ENCODE measurements at places on chromosomes 7 and 10. TPM values are rescaled to one million over a fixed set of nuclear protein-coding genes. Genes with fewer than 3 reads are reported as not detected.

TMEM270 gene
- not detected for total RNA-seq

DLX6 gene
- total RNA-seq = not detected

HMX3 gene
- 0.13 TPM for total RNA-seq

CHAT gene
- total RNA-seq = not detected

CPED1 gene
- total RNA-seq = 0.26 TPM

FFAR4 gene
- not detected for total RNA-seq

TMEM176A gene
- total RNA-seq = not detected

INTS15 gene
- total RNA-seq = 7.0 TPM

NXPH1 gene
- total RNA-seq = not detected

ARID5B gene
- total RNA-seq = 13.7 TPM

DRGX gene
- not detected for total RNA-seq

EPHA1 gene
- total RNA-seq = 51.5 TPM

GRK5 gene
- 1.5 TPM for total RNA-seq

CCDC172 gene
- total RNA-seq = not detected

MINDY4 gene
- 1.1 TPM for total RNA-seq

SNCG gene
- total RNA-seq = 25.5 TPM

PCLO gene
- 3.8 TPM for total RNA-seq

NEUROD6 gene
- not detected for total RNA-seq

ZNF138 gene
- total RNA-seq = 3.4 TPM

LOXL4 gene
- 0.13 TPM for total RNA-seq

VWDE gene
- total RNA-seq = 3.6 TPM

SFXN4 gene
- 21.6 TPM for total RNA-seq

LMBR1 gene
- total RNA-seq = 79.6 TPM

CYP2C19 gene
- 0.26 TPM for total RNA-seq

TYW1B gene
- 3.2 TPM for total RNA-seq

FAM24A gene
- total RNA-seq = not detected

GJD4 gene
- total RNA-seq = not detected

TMEM213 gene
- total RNA-seq = not detected

ANKRD2 gene
- total RNA-seq = 0.26 TPM
